T-helper 2 cell (primary cell): ENCODE measurements at places on chromosomes 2 and 18.

GRCh38 chr2:28354920-28355520, 37.6 kb upstream of the FOSL2 start:
- DNase-seq: no peak

GRCh38 chr2:153880926-153881325, 9.2 kb downstream of the GALNT13 start:
- DNase-seq: no peak

DNA sequence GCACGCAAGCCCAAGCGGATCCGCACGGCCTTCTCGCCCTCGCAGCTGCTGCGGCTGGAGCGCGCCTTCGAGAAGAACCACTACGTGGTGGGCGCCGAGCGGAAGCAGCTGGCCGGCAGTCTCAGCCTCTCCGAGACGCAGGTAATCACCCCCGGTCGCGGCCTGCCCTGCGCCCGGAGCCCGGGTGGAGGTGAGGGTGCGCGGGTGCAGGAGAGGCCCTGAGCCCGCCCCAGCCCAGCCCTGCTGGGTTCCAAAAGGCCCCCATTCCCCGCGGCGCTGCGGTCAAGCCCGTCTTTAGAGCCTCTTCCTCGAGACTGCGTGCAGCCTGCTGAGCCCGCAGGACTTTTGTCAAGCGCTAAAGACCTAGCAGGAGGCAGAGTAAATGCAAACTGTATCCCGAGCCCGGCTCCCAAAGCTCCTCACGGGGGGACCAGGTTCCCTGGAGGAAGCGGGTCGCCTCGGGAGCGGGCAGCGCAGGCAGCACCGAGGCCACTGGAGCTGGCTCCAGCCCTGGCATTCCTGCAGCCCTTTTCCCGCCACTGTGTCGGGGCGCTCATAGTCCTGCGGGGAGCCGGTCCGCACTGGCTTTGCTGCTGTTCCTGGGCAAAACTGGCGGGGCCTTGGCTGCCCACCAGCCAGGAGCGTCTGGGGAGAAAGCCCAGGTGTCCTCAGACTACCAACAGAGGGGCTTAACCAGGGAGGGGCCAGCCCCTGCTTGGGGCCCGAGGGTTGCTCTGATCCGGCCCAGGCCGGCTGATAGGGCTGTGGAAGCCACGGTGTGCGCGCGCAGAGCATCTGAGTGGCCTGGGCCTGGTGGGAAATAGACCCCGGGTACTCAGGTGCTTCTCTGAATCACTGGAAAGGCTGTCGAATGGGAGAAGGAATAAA, 7.3 kb downstream of the EMX1 start:
- no peak for DNase-seq

- no peak for DNase-seq
These were observed 106.7 kb downstream of the XRCC5 start for GRCh38 chr2:216215658-216216390.

- DNase-seq: no peak
These were observed 120.1 kb downstream of the NUP35 start for GRCh38 chr2:183244300-183244844.

GRCh38 chr18:76466410-76466991, 28.5 kb downstream of the ZNF516 start:
- DNase-seq: no peak

DNA sequence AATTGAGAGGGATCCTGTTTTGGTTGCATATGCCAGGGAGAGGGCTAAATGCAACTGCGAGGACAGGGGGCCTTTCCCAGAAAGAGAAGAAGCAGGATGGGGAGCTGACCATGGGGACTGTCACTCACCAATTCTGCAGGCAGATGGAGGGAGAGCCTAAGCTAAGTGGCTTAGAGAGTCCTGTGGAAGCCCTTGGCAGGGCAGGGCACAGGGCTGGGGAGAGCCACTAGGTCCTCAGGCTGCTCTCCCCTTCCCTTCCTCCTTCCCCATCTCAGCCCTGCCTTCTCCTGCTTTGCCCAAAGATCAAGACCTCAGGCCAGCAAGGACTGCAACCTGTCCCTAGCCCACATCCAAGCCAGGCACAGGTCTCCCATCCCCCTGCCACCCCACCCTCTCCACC, 24.4 kb upstream of the CATIP start:
- DNase-seq: no peak

- no peak for DNase-seq
These were observed 16.2 kb upstream of the MAPRE2 start for GRCh38 chr18:35024965-35025364.

DNA sequence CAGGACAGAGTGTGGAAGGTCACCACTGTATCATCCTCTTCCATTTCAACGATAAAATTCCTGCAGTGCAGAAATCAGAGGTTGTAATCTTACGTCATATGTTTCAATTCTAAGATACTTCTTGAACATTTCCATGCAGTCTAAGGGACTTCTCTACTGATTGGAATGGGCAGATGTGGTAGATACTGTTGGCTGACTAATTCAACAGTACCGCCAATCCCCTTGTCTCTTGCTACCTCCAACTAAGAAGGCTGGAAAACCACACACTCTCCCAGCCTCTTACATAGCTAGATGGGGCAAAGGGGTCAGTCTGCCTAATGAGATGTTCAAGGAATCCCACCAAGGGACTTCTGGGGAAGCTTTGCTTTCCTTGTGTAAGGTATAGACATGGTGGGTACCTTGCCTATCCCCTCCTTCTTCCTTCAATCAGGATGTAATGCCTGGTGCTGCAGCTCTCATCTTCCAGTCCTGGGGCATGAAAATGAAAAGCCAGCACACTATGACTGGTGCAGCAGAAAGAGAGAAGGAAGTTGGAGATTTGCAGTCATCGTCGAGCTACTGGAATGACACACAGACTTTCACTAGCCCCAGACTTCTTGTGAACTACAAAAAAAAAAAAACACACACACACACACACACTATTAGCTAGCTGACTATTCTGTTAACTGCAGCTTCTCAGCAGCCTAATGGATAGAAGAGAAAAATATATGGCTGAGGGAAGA, 84.1 kb downstream of the ALPK2 start:
- no peak for DNase-seq

GRCh38 chr2:11748018-11748860, 1.8 kb downstream of the LPIN1 start:
- peak; percentile 17 for DNase-seq

DNA sequence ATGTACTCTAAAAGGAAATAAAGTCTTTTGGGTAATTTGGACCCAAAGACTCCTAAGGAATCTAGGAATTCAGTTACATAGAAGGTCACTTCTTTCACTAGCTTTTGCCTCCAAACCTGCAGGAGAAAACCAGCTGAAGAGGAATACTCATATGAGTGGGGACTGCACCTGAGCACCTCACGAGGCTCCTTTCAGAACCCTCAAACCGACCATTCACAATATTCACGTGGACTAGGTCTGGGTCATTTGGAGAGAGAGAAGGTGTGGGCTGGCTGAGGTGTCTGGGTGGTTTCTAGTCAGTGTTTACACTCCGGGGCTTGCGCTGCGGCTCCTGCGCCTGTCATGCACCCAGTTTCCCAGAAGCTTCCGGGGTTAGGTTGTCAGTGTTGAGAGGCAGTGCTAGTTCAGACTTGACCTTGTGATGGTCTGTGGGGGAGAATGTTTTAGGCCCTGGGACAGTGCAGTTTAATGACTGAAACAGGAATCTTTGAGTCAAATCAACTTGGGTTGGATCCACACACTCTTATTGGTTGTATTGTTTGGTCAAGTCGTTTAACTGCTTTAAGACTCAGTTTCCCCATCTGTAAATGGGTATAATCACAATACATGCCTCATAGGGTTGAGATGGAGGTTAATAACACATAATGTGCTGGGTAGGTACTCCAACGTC, 78.4 kb downstream of the LIMS1 start:
- DNase-seq: peak; percentile 55

- DNase-seq: no peak
These were observed 9.3 kb downstream of the HADHA start for GRCh38 chr2:26235089-26235488.

DNA sequence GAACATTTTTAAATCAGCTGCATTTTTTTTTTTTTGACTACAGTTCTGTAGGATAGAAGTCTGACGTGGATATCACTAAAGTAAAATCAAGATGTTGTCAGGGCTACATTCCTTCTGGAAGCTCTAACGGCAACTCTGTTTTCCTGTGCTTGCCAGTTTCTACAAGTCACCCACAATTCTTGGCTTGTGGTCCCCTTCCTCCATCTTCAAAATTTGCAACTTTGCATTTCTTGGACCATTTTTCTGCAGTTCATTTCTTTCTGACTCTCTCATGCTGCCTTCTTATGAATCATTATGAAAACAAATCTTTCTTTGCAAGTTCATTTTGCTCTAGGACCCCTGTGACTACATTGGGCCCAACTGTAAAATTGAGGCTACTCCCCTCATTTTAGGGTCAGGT, 367.9 kb downstream of the DSC3 start:
- no peak for DNase-seq

- no peak for DNase-seq
These were observed 77.5 kb upstream of the ITPRID2 start for GRCh38 chr2:181814057-181814491.

DNA sequence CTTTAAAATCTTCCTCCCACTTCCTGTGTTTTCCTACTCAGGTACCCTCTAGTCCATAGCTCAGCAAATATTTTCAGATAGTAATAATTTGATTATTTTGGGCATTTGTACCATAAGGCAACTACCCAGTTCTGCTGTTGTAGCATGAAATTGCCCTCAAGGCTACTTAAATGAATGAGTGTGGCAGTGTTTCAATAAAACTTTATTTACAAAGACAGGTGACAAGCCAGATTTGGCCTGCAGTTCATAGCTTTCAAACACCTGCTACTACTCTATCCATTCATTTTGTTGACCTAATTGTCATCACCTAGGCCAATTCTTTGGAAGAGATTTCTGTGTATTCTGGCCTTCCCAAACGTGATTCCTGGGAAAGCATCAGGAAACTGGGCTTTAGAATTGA, 28.9 kb downstream of the NYAP2 start:
- no peak for DNase-seq

DNA sequence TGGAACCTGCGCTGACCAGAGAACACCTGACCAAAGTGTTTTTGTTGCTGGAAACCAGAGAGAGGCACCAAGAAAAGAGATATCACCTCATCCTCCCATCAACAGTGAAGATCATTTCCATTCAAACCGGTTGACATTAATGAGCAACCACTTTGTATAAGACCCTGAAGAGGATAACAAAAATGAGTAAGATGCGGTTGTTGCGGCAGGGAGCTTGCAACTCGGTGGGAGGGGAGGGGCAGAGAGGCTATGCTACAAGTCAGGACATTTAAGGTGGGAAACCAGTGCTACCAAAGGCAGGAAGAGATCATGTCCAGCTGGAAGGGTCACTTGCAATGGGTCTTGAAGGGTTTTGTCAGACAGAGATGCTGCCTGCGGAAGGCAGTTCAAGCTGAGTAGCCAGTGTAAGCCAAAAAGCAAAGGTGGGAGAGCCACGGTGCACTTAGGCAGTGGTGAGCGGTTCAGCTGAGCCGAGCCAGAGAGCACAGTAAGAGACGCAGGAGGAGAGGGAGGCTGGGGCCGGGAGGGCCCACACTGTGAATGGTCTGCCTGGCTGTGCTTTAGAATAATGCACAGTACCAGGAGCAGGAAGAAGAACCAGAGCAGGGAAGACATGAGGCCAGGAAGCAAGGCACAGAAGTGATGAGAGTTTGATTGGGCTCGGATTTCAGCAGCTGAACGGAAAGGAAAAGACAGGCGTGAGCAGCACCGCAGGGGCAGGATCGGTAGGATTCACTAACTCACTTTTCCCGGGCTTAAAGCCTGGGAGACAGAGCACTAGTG, 24.4 kb upstream of the DTNB start:
- DNase-seq: peak; percentile 27

DNA sequence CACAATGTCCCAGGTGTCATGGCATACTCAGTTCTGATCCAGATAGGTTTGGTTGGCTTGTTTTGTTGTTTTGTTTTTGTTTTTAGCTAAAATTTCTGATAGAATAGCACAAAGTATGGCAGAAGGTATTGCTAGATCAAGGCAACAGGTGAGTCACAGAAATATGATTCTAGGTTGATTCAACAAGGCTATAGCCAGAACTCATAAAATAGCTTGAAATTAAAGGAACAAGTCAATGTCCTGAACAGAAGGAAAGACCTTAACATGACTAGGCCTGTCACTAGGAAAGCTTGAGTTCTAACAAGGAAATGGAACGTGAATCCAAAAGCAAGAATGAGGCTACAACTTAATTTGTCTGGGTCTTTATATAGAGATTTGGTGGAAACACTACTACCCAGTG, 157.1 kb downstream of the GALNT3 start:
- DNase-seq: no peak

- no peak for DNase-seq
These were observed 29.2 kb downstream of the PDIA6 start for GRCh38 chr2:10783421-10783820.

DNA sequence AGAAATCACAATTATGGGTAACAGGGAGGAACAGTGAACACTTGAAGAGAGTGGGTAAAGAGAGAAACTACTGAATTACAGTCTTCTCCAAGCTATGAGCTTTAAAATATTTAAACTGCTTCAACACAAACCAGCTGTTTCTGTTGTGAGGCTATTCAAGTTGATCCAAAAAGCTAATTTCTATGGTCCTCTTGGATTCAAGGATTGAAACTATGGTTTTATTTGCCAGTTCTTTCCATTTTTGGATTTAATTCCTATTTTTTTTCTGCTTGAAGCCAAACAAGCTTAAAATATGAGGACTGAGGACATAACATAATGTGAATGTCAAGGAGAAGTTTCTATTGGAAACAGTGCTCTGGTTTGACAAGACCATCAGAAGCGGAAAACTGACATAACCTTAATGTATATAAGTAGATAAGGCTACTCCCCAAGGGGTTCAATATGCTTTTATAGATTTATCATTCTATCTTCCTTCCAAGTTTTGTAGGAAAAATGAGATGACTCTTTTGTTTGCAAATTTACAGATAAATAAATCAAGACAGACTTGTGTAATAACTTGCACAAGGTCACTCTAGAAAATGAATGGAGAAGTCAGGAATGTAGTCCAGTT, 60.7 kb upstream of the AQP4 start:
- no peak for DNase-seq

DNA sequence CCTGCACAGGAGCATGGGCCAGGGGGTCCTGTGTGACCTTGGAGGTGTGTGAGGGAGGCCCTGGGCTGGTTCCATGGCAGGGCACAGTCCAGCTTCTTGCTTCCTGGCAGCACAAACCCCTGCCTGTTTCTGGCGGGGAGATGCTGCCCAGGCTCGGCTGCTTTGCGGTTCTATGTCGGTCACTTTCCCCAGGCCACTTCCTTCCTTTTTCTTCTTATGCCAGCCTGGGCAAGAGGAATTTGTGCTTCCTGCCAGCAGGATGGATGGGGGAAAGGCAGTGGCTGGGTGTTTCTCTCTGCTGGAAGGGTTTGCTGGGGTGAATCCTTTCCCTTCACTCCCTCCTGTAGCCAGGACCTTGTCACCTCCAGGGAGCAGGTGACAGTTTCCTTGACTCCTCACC, 24.3 kb downstream of the ASAP2 start:
- no peak for DNase-seq

DNA sequence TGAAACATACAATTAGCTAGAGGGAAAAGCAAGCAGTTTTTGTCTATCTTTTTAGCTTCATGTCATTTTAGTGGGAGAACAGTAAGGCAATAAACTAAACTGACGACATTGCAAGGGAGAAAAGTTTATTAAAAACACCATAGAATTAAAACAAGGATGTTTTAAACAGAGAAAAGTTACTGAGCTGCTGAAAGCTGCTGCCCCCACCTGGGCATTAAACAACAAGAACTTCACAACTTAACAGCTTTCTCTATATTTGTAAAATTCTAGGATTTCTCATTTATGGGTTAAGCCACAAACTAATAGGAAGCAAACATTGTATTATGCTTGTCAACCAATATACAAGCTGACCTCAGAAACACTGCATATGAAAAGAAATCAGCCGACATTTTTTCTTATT, 289.2 kb downstream of the ERBB4 start:
- no peak for DNase-seq

- no peak for DNase-seq
These were observed 25.4 kb downstream of the TET3 start for GRCh38 chr2:74010087-74010541.
